K562 (cell line): ENCODE measurements at places on chromosomes 5 and 9.

DNA sequence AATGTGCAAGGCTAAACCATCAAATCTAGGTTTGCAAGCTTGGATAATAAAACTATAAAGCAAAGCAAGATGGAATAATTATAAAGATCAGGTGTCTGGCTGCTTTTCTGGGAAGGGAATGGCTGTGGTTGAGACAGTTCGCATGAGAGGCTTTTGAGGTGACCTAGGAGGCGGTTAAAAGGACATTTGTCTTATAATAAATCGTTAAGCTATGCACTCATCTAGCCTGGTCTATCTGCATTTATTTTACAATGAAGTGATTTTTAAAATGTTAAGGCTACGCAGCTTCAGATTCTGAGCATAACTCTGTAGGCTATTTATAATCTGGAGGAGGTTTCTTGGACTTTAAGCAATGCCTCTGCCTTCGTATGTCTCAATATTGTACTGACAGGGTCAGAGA, 29.4 kb upstream of the MAN2A1 start:
- no peak for DNase-seq

- DNase-seq: no peak
These were observed 54.5 kb downstream of the C9orf152 start for GRCh38 chr9:110153431-110153830.

GRCh38 chr5:14142202-14142826, 828 bp upstream of the TRIO start:
- DNase-seq: no peak

DNA sequence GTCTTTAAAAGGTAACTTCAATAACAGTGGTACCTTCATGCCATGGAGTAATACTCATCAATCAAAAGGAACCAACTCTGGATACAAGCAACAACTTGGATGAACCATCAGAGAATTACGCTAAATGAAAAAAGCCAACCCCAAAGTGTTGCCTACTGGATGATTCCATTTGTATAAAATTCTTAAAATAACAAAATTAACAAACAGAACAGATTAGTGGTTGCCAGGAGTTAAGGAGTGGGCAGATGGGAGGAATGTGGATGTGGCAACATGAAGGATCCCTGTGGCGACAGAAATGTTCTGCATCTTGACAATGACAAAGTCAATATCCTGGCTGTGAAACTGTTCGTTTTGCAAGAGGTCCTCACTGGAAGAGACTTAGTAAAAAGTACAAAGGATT, 50.5 kb downstream of the SPTLC1 start:
- DNase-seq: no peak

DNA sequence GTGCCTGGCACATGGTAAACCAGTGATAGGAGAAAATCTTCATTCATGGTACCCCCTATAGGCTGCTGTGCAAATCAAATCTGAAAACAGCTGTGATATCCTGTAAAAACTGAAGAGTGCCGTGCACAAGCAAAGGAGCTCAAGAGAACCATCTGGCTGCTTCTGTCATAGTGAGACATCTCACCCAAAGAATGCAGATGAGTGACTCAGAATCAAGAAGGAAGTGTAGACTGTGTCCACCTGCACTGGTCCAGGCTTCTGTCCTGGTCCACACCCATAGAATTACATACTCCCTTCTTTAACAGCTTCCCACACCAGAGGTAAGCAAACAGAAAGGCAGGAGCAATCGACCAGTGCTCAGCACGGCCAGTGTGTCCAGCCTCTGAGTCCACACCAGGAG, 195.9 kb downstream of the ASTN2 start:
- DNase-seq: no peak

GRCh38 chr5:142698447-142699183, 12.7 kb upstream of the FGF1 start:
- DNase-seq: no peak

- no peak for DNase-seq
These were observed 28.9 kb downstream of the SNX24 start for GRCh38 chr5:122874179-122874875.

GRCh38 chr5:175555168-175555785, 76.9 kb downstream of the SFXN1 start:
- no peak for DNase-seq

DNA sequence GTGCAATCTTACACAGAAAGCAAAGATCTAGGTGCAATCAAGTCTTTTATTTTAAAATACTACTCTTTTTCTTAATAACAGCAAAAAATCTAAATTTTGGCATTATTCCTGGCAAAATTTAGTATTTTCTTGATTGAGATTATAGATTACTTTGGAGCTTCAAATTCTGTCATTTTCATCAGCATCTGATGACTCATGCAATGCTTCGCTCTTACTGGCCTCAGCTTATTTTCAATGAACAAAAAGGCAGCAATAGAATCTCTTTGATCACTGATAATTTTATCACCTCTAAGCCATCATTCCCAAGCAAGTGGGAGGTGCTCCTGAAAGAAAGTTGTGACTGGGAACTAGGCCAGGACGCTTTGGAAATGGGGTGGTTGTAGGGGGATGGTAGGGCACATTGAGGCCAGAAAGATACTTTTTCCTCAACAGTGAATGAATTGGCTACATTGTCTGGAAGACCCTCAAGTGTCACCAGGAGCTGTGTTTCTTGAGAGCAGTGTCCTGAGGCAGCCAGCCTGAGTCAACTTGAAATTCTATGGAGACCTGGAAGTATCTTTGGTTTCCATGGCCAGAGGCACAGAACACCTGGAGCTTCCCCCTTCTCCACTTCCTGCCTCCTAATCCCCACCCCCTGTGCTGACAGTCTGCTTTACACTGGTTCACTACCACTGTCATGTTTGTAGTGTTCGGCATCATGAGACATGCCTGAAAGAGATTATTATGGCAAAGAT, 46.9 kb upstream of the APC start:
- DNase-seq: no peak

- no peak for DNase-seq
These were observed at the start of gene MARCHF11 for GRCh38 chr5:16179511-16179935. Gene MARCHF11 (minus strand): TSS chr5:16179791. CDS start chr5:16179575, 216 bp downstream.

- DNase-seq: no peak
These were observed 214.4 kb downstream of the PLK2 start for GRCh38 chr5:58245476-58245840.

DNA sequence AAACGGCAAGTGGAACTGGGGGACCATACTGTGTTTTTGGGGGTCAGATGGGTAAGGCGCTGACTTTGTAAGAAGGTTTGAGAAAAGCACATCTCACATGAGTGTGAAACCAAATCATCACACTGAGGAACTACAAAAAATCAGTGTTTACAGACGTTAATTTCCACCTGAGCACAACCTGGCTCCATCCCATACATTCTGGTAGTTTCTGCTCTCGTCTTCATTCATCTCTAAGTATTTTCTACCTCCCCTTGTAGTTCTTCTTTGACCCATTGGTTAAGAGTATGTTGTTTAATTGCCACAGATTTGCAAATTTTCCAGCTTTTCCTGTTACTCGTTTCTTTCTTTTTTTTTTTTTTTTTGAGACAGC, 8.9 kb upstream of the DPP7 start:
- DNase-seq: no peak

- DNase-seq: peak; percentile 20
These were observed 150.9 kb downstream of the ADGRV1 start for GRCh38 chr5:90709323-90710155.

GRCh38 chr5:118906947-118907346, 81.4 kb downstream of the DTWD2 start:
- no peak for DNase-seq

DNA sequence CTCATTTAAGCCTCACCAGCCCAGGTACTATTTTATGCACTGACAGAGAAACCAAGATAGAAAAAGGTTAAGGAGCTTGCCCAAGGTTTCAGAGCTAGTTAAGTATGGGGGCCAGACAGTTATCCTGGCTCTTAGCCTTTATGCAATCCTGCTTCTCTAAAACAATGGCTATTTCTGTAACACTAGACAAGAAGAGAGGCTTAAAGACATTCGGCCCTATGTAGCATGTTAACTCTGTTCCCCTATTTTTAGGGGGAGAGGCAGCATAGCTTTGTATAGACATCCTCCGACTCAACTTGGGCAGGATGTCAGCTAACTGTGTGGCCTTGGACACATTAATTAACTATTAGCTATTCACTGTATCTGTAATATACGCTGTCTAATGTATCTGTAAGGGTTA, 54.6 kb downstream of the LHFPL2 start:
- no peak for DNase-seq

DNA sequence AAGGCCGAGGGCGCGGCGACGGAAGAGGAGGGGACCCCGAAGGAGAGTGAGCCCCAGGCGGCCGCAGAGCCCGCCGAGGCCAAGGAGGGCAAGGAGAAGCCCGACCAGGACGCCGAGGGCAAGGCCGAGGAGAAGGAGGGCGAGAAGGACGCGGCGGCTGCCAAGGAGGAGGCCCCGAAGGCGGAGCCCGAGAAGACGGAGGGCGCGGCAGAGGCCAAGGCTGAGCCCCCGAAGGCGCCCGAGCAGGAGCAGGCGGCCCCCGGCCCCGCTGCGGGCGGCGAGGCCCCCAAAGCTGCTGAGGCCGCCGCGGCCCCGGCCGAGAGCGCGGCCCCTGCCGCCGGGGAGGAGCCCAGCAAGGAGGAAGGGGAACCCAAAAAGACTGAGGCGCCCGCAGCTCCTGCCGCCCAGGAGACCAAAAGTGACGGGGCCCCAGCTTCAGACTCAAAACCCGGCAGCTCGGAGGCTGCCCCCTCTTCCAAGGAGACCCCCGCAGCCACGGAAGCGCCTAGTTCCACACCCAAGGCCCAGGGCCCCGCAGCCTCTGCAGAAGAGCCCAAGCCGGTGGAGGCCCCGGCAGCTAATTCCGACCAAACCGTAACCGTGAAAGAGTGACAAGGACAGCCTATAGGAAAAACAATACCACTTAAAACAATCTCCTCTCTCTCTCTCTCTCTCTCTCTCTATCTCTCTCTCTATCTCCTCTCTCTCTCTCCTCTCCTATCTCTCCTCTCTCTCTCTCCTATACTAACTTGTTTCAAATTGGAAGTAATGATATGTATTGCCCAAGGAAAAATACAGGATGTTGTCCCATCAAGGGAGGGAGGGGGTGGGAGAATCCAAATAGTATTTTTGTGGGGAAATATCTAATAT, 58.1 kb downstream of the BASP1 start:
- DNase-seq: no peak

- DNase-seq: no peak
These were observed 32.2 kb downstream of the CWC27 start for GRCh38 chr5:64800926-64801325.

DNA sequence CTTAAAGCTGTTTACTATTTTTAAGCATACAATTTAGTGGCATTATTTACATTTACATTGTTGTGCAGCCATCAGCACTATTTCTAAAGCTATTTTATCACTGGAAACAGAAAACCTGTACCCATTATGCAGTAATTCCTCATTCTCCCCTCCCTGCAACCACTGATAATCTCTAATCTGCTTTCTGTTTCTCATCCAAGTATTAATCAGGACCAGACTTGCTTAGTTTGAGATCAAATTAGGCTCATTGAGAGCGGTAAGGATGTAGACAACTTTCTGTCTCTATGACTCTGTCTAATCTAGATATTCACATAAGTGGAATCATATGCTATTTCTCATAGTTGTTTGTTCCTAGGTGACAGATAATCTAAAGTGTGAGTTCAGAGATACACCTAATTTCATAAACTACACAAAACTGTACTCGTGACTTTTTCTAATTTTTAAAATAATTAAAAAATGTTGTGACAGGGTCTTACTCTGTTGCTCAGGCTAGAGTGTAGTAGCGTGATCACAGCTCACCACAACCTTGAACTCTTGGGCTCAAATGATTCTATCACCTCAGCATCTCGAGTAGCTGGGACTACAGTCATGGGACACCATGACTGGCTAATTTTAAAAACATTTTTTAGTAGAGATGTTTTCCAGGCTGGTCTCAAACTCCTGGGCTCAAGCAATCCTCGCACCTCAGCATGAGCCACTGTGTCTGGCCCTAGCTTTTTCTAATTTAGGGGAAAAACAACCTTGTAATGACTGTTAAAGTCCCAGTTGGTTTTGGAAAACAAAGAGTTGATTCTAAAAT, 37.6 kb downstream of the BDP1 start:
- DNase-seq: no peak

DNA sequence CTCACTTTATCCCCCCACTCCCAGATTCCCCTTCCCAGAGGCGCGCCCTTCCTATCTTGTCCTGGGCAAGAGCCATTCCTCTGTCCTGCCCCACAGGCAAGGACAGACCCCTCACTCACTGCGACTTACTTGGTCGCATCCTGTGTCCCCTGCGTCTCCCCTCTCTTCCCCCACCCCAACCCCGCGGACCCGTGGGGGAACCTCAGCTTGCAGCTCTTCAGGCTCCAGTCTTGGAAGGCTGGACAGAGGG, 542 bp downstream of the GGTA1 start:
- no peak for DNase-seq

GRCh38 chr5:160303690-160304089, 8.7 kb downstream of the CCNJL start:
- no peak for DNase-seq

DNA sequence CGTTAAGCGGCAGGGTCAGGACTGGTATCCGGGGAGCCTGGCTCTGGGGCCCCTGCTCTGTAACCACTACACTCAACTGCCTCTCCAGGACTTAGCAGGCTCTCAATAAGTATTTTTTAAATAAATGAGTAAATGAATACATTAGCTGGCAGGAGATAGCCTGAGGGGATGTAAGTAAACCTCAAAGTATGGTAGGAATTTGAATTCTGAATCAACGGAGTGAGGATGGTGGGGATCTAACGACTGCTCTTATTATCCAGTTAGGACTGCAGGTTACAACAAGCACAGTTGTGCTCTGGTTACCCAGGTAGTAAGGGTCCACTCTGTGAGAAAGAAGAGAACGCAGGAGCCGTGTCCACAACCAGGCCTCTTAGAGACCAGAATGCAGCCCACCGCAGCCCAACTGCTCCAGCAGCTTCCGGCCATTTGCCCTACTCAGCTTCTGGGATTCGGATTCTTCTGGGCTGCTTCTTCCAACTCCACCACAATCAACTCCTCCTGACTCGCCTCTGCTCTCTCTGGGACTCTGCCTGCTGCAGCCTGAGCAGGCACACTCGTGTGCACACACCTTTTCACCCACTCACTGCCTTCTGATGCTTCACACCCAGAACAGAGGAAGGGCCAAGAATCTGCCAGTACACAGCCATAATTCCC, 52.6 kb downstream of the MED27 start:
- no peak for DNase-seq

GRCh38 chr5:135750506-135750905, 84.0 kb upstream of the SLC25A48 start:
- DNase-seq: no peak
